CD8-positive, alpha-beta T cell (primary cell): ENCODE measurements at places on chromosomes 12 and 14.
A peak's percentile ranks its signal among the peaks of the same experiment; 100 is the strongest.

DNA sequence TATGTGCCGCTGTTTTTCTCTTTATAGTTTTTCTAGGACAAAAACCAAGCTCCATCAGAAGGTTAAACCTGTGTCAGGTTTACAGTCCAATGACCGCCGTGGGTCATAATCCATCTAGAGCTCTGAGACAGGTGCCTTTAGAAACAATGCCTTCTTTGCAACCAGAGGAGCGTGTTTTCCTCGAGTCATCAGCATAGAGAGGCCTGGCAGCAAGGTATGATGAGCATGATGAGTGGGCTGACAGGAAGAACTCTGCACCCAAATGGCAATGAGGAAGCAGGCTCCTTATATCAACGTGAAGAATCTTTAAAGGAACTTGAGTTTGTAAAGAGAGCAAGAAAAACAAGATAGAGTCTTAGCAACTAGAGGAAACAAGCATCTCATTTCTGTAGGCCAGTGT, 60.5 kb upstream of the NUDT4 start:
- DNase-seq = no peak

GRCh38 chr12:58314610-58315009, 373.2 kb downstream of the ATP23 start:
- no peak for DNase-seq

DNA sequence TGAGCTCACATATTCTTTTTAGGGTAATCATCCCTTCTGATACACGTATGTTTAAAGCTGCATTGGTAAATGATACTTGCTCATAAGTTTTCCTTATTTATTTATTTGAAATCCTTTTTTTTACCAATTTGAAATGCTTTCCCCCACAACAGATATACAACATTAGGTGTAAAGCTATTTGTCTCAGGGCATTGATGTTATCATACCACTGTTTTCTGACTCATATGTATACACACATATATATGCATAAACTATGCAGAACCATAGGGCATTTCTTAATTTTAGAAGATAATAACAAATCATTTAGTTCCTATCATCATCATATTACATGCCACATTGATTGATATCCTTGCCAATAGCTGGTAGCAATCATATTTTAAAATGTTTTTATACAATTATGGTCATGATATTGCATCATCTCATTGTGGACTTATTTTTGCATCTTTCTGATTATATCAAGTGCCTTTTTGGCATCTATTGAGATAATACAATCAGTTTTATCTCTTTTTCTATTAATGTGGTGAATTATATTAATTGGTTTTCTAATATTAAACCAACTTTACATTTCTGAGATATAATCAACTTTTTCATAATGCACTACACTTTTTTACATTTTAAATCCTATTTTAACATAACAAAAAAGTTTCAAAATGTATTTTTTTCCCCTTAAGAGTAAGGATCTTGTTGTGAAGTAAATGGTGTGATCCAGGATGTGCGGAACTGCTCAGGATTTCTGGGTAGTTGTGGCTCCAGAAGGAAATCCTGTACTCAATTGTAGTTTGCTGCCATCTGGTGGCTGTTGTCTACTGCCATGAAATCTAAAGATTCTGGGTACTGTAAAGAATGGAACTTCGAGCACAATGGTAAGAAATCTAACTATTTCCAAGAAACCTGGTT, 16.7 kb downstream of the OR9K2 start:
- peak; percentile 9 for DNase-seq

- DNase-seq = peak; percentile 32
Measured at GRCh38 chr12:52521568-52522266, 1.5 kb upstream of the KRT5 start.

DNA sequence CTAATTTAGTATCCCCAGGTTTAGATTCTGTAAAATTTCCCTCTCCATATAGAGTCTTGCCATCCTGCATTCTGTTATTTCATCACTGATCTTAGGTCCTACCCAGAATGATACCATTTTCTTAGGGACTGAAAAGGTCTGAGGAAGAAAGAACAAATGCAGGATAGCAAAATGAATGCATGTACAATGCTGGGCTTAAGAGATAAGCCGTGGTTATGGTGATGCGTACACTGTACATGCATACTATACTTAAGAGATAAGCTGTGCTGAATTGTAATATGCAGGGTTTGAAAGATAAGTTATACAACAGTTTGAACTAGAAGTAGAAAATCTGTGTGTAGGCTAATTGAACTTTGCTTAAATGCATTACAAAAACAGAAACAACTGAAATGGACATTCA, 416.2 kb downstream of the C12orf50 start:
- no peak for DNase-seq

DNA sequence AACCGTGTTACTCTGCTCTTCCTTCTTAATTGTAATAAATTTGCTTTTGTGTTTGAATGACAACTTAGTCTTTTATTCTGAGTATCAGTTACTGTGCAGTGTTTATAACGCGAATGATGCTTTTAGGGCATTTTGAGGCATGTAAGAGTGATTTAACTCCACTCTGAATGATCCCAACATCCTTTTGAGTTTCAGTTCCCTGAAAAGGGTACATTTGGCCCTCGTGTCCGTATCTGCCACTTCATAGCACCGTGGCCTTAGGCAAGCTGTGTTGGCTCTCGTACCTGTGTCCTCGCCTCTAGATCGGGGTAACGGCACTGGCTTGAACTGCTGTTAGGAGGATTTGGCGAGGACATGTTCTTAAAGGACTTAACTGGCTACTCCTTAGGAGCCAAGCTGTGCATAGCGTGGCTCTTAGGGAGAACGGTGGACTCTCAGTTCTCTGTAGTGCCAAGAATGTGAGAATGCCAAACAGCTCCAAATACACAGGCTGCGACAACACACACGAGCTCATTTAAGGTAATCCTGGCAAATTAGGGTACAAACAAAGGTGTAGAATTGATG, 92.0 kb downstream of the PPP2R5C start:
- DNase-seq = no peak

DNA sequence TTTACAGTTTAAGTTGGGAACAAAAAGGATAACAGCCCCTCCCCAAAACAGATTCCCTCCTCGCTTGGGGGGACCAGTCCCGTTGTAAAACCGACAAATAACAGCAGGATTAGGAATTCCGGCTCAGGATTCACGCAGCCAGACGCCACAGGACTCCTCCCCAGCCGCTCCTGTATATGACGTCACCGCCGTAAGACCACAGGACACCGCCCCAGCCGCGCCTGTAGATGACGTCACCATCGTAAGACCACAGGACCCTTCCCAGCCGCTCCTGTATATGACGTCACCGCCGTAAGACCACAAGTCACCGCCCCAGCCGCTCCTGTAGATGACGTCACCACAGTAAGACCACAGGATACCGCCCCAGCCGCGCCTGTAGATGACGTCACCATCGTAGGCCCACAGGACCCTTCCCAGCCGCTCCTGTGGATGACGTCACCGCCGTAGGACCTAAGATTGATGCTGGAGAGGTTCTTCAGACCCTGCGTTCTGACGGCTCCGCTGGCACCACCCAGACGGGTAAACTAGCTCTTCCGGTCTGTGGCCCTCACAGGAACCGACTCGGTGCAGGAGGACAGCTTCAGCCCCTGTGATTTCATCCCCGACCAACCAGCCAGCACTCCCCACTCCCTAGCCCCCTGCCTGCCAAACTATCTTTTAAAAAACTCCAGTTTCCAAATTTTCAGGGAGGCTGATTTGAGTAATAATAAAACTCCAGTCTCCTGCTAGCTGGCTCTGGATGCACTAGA, 43.9 kb upstream of the FBRSL1 start:
- DNase-seq = peak; percentile 89

DNA sequence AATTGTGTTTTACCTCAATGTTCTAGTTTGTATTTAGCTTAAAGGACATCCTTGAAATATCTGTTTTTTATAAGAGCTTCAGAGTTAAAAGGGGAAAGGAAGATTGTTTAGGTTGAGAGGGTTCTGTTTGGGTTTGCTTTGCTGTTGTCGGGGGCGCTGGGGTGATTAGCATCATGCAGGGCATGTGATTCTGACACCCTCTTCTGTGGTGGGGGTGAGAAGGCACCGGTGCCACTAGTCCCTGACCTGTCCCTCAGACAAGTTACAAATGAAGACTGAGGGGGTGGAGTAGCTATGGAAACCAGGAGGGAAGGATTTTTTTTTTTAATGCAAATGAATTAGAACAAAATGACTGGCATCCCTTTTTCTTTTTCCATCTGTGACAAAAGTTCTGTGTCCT, 291.3 kb downstream of the RPAP3 start:
- DNase-seq = peak; percentile 49

- DNase-seq = no peak
Measured at GRCh38 chr12:6691473-6691872, 2.3 kb upstream of the ZNF384 start.

DNA sequence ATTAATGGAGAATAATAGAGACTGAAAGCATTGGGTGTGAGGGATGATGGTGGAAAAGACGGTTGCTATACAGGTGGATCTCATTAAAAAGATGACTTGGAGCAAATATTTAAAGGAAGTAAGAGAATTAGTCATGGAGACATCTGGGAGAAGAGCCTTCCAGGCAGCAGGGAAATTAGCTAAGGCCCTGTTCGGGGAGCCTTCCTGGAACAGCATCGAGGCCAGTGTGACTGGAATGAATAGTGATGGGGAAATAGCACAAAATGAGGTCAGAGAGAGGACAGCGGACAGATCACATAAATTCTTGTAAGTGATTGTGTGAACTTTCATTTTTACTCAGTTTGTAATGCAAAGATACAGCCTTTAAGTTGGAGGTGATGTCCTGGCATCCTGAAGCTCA, 842.3 kb downstream of the SLC6A15 start:
- no peak for DNase-seq

- DNase-seq = no peak
Measured at GRCh38 chr12:104599272-104600035, 142.7 kb downstream of the CHST11 start.

DNA sequence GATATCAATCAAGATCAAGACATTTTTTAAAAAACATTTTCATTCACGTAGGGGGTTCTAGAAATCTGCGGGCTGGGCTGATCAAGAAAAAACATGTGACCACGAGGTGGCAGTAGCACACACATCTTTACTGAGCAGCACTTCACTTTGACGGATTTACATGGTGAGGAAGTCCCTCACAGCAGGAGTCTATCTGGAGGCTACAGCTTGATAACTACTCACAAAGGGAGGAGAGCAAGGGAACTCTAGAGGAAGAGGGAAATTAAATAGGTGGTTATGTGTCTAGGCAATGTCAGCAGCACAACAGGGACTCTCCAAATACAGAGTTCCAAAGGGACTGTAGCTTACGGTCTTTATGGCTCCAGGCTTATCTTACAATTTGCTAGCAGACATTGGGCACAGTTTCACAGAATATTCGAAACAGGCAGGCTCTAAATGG, 248.1 kb downstream of the DPY19L2 start:
- peak; percentile 21 for DNase-seq

GRCh38 chr14:69489495-69489894, 5.0 kb downstream of the PLEKHD1 start:
- no peak for DNase-seq

GRCh38 chr12:82883394-82884355, 197.0 kb downstream of the TMTC2 start:
- DNase-seq = no peak

DNA sequence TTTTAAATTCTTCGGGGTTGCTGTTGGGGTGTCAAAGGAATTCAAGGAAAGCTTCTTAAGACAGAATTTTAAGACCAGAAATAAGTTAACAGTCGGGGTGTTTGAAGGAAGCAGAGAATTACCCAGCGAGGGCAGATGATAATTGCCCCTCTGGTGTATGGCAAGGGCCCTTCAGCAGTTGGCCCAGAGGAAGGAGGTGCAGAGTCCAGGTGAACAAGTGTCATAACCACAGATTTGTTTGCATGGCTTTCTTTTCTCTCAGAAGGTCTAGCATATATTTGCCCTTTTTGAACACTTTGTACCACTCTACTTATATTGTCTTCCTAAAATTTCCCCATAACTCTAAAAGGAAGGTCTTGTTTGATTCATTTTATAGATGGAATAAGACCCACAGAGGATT, 1.8 kb downstream of the PDE6H start:
- no peak for DNase-seq

DNA sequence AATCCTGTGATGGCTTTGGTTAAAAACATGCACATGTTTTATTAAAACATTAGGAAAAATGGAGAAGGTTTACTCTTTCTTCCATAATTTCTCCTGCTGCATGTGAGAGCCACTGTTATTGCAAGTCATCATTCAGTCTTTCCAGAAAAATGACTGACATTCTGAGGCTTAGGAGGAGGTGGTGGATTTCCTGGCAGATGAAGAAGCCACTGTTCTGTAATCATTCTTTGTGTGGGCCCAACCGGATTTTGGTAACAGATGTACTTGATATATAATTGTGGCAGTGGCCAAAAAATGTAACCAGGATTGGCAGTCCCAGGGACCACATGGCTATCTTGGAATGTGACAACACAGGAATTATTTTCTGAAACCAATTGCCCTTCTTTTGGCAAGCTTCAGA, 120.2 kb downstream of the DAAM1 start:
- DNase-seq = no peak

GRCh38 chr12:102643879-102644575, 163.7 kb upstream of the IGF1 start:
- DNase-seq = no peak

GRCh38 chr12:91616416-91616815, 433.8 kb upstream of the DCN start:
- no peak for DNase-seq

DNA sequence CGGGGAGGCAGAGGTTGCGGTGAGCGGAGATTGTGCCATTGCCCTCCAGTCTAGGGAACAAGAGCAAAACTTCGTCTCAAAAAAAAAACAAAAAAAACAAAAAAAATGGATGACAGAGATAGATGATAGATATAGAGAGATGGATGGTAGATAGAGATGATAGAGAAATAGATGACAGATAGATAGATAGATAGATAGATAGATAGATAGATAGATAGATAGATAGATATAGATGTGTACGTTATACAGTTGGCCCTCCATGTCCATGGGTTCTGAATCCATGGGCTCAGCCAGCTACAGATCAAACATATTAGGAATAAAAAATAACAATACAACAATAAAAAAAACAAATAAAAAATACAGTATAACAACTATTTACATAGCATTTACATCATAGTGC, 12.8 kb upstream of the SLC25A3 start:
- DNase-seq = no peak

GRCh38 chr12:109432431-109432830, 44.7 kb downstream of the KCTD10 start:
- no peak for DNase-seq

DNA sequence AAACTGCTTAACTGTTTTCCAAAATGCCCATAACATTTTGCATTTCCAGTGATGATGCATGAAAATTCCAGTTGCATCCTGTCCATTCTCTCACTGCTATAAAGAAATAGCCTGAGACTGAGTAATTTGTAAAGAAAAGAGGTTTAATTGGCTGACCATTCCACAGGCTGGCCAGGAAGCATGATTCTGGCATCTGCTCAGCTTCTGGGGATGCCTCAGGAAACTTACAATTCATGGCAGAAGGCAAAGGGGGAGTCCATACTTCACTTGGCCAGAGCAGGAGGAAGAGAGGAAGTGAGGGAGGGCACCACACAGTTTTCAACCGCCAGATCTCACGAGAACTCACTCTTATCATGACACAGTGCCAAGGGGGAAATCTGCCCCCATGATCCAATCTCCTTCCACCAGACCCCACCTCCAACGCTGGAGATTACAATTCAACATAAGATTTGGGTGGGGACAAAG, 18.2 kb upstream of the CLEC2D start:
- peak; percentile 81 for DNase-seq

GRCh38 chr14:94111276-94112095, 950 bp downstream of the IFI27 start:
- no peak for DNase-seq

GRCh38 chr14:37326434-37326833, 128.7 kb downstream of the MIPOL1 start:
- DNase-seq = no peak
